ENCODE measurements at places on chromosomes 7 and 10.
A peak's percentile ranks its signal among the peaks of the same experiment; 100 is the strongest.

- DNase-seq, result no peak
- H3K27ac ChIP-seq, result no peak overlapping the region
- no peaks in the 10 kb centered on the region for H3K36me3 ChIP-seq
- no peaks in the 10 kb centered on the region for H3K27me3 ChIP-seq
- H3K4me3 ChIP-seq, result no peak overlapping the region
Observed at GRCh38 chr7:131004371-131004770, 270.4 kb upstream of the KLF14 start.

DNA sequence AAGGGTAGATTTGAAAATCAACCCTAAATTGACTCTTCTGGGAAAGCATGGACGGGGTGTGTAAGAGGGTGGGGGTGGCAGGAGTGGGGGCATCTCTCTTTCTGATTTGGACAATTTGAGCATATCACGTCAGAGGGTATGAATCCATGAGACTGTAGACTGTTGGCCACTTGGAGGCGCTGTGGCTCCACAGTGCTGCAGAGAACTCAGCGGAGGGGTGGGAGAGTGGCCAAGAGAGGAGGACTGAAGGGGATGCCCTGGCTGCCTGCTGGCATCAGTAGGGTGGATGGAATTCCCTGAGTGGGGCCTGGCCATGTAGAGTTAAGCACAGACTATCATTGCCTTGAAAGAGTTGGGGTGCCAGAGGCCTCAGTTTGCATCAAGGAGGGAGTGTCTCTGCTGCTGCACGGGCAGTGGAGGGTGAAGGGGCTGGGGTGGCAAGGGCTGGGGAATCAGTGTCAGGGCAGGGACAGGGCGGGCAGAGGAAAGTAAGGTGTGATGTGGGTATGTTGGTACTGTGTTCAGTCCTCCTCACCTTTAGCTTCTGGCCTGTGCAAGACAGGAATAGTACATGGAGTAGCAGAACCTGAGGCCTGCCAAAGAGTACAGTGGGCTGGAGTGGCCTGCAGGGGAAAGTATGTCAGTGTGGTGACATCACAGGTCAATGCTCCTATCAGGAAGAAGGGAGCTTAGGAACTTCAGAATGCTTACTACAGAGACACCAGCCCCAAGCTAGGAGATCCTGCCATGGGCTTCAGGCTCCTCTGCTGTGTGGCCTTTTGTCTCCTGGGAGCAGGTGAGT lies 133.5 kb upstream of the PRSS58 start:
- H3K27me3 ChIP-seq, result peaks cover 9% of the 10 kb centered on the region
- H3K4me3 ChIP-seq, result no peak overlapping the region
- no peak overlapping the region for H3K27ac ChIP-seq
- H3K4me1 ChIP-seq, result peaks cover 6% of the 10 kb centered on the region

GRCh38 chr7:139588632-139589031 lies 65.1 kb downstream of the CLEC2L start:
- no peaks in the 10 kb centered on the region for H3K27me3 ChIP-seq
- no peak for DNase-seq
- H3K4me3 ChIP-seq, result no peak overlapping the region
- H3K4me1 ChIP-seq, result peaks cover 8% of the 10 kb centered on the region

DNA sequence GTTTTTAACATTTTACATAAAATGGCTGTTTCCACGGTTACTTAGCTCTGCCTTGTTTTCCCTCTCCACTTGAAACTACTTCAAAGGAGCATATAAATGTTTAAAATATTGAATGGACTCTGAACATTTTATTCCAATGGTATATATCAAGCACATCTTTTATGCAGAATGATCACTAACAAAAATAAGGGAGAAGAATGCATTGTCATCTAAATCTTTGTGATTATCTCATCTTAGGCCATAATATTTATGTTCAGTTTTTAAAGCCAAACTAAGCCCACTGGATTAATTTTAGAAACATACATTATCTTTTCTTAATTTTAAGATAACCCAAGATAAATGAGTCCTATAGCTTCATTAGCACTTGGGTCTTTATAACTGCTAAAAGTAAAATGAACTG lies 13.4 kb upstream of the EBLN1 start:
- H3K27ac ChIP-seq, result no peak overlapping the region
- H3K4me3 ChIP-seq, result peak overlapping the region; percentile 78
- peaks cover 13% of the 10 kb centered on the region for H3K27me3 ChIP-seq
- peaks cover 5% of the 10 kb centered on the region for H3K4me1 ChIP-seq
- no peak for DNase-seq
- H3K36me3 ChIP-seq, result peaks cover 3% of the 10 kb centered on the region

GRCh38 chr10:91242940-91243339 lies 22.5 kb downstream of the PCGF5 start:
- H3K27me3 ChIP-seq, result no peaks in the 10 kb centered on the region
- H3K4me3 ChIP-seq, result no peak overlapping the region
- peaks cover 1% of the 10 kb centered on the region for H3K36me3 ChIP-seq

- H3K36me3 ChIP-seq, result no peaks in the 10 kb centered on the region
- no peaks in the 10 kb centered on the region for H3K4me1 ChIP-seq
- peaks cover 12% of the 10 kb centered on the region for H3K27me3 ChIP-seq
Observed at GRCh38 chr7:159000859-159001435, 143.7 kb downstream of the VIPR2 start.

DNA sequence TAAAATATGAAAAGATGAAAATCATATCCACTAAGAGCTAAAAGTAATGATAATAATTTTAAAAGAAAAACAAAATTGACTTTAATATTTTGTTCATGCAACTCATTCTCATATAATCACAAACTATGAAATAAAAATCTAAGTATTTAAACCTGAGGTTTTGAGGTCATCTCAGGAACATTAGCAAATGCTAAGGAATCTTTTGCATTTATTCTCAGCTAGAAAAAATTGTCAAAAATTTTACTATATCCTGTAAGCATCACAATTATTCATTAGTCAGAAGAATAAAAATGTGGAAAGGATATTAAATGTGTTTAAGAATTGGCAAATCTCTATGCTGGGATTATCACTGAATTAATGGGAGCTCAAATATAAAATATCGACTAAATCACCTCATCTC lies 36.8 kb upstream of the TAX1BP1 start:
- H3K27me3 ChIP-seq, result peaks cover 8% of the 10 kb centered on the region
- no peak for DNase-seq
- H3K4me3 ChIP-seq, result no peak overlapping the region
- H3K36me3 ChIP-seq, result no peaks in the 10 kb centered on the region
- peaks cover 4% of the 10 kb centered on the region for H3K4me1 ChIP-seq

DNA sequence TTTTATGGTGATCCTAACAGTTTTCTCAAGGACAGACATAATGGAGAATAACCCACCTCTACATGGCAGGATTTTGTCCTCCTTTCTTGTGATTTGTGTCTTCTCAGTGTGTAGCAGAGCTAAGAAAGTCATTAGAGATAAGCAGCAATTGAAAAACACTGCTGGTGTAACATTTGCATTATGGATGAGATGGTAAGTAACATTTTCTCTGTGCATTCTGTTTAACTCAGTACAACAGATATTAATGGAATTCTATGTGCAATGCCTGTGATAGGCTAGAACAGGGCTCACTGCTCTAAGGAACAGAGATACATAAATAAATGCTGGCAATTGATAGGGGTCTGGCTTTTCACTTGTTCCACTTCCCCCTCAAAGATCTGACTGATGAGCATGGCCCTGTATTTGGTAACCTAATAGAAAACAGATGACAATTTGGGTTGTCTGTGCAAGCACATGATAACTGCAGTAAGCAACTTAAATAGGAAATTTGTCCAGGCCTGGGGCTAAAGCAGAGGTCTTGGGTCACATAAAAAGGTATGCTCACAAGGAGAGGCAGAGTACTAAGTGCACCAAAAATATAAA lies 560.3 kb upstream of the POM121L12 start:
- no peak overlapping the region for H3K4me3 ChIP-seq
- no peak overlapping the region for H3K27ac ChIP-seq
- no peak for DNase-seq
- H3K27me3 ChIP-seq, result no peaks in the 10 kb centered on the region
- no peaks in the 10 kb centered on the region for H3K36me3 ChIP-seq

Measured in progenitor cell of endocrine pancreas (in vitro differentiated cells).